Temporal lobe (tissue), 4 donors: ENCODE measurements at places on chromosomes 2 and 18. TPM values are rescaled to one million over a fixed set of nuclear protein-coding genes. Genes with fewer than 3 reads are reported as not detected.

SCN7A gene
- total RNA-seq, result 0.98 TPM

POTEC gene
- not detected for total RNA-seq

SGPP2 gene
- 1.2 TPM for total RNA-seq

POMC gene
- total RNA-seq, result 0.49 TPM

COL4A4 gene
- 0.74 TPM for total RNA-seq
